ENCODE measurements at places on chromosomes 5 and 9.

- no peak for DNase-seq
These were observed 238.0 kb downstream of the DMAC1 start for GRCh38 chr9:7561527-7562080.

- no peak for DNase-seq
These were observed 213.7 kb downstream of the TMEM38B start for GRCh38 chr9:105908069-105908468.

DNA sequence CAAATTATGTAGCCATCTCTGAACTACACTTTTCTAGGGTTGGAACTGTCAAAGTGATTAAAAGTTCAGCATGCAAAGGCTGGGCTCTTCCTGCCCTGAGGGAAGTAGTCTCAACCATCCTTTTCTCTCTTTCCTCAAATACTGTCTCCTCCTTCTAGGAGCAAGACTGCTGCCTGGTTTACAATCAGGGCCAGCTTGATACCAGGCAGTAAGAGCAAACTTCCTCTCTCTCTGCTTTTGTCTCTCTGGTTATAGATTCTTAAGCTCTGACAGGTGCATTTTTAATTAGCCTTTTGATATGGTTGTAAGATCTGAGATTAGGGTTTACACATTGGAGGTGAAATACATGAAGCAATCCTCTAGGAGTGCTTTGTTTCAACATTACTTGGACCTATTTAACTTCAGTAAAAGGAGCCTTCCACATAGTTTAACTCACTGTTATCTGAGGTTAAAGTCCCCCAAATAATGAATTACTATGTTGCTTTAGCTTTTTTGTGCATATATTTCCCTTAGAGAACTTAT is 436.1 kb downstream of the SPATA31D1 start:
- DNase-seq: no peak

DNA sequence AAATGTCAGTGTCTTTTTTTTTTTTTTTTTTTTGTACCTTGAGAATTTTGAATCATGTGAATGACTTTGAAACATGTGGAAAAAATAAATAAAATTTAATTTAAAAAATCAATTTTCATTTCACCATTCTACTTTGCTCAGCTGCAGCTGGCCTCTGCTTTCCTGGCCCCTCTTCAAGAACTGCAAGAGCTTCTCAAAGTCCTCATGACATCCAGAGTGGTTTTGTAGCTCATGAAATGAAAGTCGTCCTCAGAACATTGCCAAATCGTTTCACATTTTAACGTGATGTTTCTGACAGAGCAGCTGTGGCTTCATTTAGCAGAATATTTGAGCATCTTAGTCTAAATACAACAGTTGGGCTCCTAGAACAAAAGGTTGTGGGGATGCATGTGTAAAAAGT is 47.9 kb upstream of the TMEM215 start:
- no peak for DNase-seq

DNA sequence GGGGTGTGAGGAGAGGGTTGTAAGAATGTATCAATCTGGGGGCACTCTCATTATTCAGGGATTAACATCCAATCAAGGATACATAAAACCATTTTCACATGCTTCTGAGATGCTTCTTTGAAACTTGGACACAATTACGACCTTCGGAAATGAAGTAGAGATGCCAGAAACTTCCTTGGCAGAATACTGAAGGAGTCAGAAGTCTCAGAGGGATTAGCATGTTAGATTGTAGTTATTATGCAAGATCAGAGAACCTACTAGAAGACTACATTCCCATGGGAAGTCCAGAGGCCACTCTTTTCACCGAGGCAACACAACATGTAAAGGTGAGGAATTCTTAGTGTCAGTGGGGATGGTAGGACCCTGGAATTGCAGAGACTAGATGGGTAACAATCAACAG is 5.1 kb upstream of the SLC22A4 start:
- no peak for DNase-seq

Data from CD8-positive, alpha-beta T cell (primary cell).